ENCODE measurements at places on chromosomes 7 and 10.

DNA sequence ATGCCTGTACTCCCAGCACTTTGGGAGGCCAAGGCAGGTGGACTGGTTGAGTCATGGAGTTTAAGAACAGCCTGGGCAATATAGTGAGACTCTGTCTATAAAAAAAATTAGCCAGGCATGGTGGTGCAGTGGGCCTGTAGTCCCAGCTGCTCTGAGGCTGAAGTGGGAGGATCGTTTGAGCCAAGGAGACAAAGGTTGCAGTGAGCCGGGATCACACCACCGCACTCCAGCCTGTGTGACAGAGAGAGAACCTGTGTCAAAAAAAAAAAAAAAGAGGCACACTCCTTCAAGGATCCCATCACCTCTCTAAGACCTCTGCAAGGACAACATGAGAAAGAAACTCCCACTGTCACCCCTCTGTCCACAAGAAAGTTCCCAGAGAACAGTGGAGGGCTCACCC, 4.4 kb downstream of the NAT16 start:
- DNase-seq = no peak

DNA sequence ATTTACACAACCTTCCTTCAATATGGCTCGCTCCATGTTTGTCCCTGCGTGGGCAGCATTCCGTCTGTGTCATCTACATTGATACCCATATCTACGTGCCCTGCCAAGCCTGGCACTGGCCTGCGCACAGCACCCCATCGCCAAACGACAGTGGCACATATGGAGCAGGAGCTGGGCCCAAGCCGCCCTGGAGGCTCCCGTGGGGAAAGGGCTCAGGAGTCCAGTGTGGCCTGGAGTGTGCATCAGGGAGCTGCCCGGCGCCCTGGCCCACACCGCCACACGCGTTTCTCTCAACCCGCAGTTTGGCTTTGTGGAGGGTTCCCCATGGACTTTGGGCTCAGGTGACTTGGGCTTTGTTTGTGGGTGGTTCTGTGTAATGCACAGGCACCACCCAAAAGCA, 273.2 kb downstream of the PTPRN2 start:
- no peak for DNase-seq

GRCh38 chr10:2279711-2280110, 542.4 kb upstream of the ADARB2 start:
- DNase-seq = no peak

- DNase-seq = no peak
Measured at GRCh38 chr7:151378011-151378410, 31.8 kb downstream of the WDR86 start.

- no peak for DNase-seq
Measured at GRCh38 chr7:105209870-105210269, 178.9 kb downstream of the SRPK2 start.

DNA sequence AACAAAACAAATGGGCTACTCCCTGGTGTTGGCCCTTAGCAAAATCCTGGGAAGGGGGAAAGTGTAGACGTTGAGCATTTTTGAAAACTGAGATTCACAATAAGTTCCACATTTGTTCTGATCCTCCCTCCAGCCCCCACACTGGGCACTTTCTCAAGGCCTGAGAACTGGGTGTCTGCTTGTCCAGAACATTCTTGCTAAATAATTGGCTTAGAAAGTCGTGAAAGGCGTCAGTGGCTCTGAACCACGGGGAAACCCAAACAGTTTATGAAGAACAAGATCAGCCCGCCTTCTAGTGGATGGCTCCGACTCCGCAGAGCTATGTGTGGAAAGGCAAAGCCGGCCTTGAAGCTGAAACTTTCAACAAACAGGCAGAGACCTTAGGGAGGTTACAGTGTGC, 370.1 kb downstream of the PRPF18 start:
- no peak for DNase-seq

- DNase-seq = no peak
Measured at GRCh38 chr10:71743089-71743838, 23.7 kb upstream of the C10orf105 start.

DNA sequence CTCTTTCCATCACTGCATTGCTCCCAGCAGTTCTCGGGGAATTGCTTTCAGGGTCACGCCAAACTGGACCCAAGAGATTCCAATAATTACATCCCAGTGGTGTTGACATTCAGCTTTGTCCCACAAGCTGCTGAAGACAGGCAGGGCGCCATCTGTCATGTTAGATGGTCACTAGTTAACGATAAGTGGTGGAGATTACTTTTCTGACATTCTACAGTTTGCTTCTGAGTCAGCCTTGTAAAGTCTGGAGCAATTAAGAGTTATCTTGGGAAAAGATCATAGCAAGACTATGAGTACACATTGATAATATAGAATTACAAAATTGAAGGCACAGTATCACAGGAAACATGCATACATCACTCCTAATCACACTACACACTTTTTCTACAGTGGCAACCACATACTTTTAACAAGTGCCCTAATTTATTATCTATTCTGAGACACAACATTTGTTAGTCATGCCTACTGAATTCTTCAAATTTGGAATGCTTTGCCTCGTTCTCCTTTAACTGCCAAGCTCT, 41.9 kb downstream of the SEMA3C start:
- DNase-seq = no peak

- DNase-seq = no peak
Measured at GRCh38 chr10:99430116-99430450, 341 bp downstream of the GOT1 start.

- DNase-seq = no peak
Measured at GRCh38 chr7:137306748-137307147, 36.8 kb downstream of the PTN start.

GRCh38 chr7:43166686-43167085, 54.2 kb downstream of the HECW1 start:
- DNase-seq = no peak

DNA sequence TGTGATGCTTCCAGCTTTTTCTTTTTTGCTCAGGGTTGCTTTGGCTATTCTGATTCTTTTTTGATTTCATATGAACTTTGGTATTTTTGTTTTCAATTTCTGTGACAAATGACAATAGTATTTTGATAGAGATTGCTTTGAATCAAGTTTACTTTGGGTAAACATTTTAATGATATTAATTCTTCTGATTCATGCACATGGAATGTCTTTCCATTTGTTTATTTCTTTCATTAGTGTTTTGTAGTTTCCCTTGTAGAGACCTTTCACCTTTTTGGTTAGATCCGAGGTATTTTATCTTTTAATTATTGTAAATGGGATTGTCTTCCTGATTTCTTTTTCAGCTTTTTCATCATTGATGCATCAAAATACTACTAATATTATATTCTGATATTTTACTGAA, 93.2 kb downstream of the LANCL2 start:
- DNase-seq = no peak

GRCh38 chr7:121084748-121085336, 96.3 kb downstream of the CPED1 start:
- no peak for DNase-seq

- DNase-seq = no peak
Measured at GRCh38 chr7:101465576-101466196, 103.0 kb downstream of the COL26A1 start.

DNA sequence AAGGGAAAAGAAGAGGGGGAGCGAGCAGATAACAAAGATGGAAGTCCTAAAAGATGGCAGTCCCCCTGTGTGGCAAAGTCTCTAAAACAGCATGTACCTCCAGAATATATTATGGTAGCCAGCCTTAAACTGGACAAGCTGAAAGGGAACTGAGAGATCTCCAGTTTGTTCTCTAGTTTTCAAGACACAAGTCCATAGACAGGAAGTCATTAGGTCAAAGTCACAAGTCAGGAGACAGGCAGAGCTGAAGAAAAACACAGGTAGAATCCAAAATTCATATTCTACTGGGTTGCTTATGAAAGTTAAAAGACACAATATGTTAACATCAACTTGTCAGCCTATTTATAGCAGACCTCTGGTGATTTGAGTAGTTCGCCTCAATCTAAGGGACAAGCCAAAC, 38.7 kb downstream of the FAM107B start:
- no peak for DNase-seq
